H7 (cell line): ENCODE measurements at places on chromosomes 13 and 19. TPM values are rescaled to one million over a fixed set of nuclear protein-coding genes. Genes with fewer than 3 reads are reported as not detected.

Gene CEACAM16
- total RNA-seq, result not detected in 2 replicates

Gene PLK5
- total RNA-seq, result 0.14 and 0.18 TPM in 2 replicates

DNA sequence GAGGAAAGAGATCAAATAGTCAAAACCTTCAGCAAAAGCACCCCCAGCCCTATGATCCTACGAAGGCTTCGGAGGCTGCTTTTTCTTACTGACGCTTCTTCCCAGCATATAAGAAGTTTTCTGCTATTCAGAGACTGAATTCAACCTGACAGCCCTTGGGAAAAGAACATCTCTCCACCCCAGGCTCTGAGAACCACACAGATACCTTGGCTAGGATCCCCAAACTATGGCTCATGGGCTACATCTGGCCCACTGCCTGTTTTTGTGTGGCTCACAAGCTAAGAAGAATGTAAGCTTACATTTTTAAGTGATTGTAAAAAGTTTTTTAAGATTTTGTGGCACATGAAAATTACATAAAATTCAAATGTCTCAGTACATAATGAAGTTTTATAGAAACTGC is 3.0 kb downstream of the SLC15A1 start:
- no peak for DNase-seq

Gene RFPL4A
- total RNA-seq, result not detected in 2 replicates

DNA sequence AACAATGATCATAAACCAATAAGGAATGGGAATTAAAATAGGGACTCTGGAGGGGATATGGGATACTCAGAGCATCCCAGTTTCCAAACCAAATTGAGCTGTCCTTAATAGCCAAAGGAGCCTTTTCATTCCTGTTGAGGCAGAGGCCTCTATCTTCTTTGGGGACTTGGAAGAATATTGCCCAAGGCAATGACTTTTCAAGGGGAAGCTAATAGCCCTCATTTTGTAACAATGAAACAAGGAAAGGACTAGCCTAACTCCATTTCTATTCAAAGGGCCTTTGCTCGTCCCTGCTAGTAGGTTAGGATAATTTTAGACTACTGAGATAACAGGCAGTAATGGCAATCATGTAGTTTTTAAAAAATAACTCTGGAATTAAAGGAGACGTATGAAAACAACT is 789.8 kb upstream of the SLITRK5 start:
- no peak for DNase-seq

DNA sequence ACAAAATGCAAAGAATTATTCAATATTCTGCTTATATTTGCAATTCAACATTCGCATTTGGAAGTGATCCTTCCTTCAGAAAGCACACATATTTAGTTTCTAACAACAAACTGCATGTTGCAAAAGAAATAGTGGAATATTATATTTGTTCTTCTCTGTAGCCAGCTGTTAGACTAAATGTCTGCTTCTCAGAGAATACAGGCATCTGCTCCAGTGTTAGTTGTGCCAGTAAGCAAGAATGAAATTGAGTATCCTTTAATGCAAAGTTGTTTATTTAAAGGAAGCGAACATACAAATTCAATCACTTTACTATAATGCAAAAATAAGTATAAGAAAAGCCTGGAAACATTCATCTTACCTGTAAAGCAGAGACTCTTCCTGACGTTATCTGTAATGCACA is 663 bp downstream of the SLITRK6 start:
- DNase-seq, result no peak

- DNase-seq, result no peak
Observed at GRCh38 chr13:79847882-79848592, 367.1 kb downstream of the NDFIP2 start.

Gene CBLC
- total RNA-seq, result 15.3 and 16.3 TPM in 2 replicates

- DNase-seq, result peak; percentile 54
Observed at GRCh38 chr19:38564981-38565690, 52.6 kb downstream of the MAP4K1 start.

Gene CCL25
- 1.9 TPM in 1 of 2 replicates, not detected in the other for total RNA-seq

Gene CLEC17A
- total RNA-seq, result not detected in 2 replicates

Gene ADAMTS10
- 23.2 and 32.9 TPM in 2 replicates for total RNA-seq

DNA sequence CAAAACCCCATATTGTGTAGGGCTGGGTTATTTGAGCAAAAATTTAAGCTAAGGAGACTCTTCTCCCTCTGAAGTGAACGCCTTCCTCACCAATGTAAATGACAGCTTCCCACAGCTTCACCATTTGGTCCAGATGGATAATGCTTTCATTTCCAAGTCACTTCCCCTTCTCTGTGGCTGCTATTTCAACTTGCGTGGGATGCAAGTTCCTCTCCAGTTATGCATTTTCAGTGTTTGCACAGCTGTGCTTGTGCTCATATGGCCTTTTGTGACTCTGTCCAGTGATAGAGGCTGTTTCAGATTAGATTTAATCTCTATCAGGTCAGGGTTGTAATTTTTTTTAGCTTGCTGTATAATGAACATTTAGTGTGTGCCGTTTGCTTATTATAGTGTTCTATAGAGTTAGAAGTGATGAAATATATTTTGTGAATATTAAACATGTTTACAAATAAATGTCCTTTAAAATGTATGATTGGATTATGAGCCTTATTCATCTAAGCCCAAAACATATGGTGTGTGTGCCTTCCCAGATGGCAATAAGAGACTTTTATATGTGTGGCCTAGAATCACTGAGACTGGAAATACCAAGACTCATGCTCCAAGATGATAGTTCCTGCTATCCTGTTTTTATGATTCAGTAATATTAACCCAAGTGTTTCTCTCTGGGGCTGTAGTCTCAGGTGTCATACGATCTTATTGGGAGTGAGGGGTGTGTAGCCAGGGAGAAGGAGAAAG is 86.6 kb downstream of the TNFRSF19 start:
- no peak for DNase-seq

GRCh38 chr13:29816715-29817114 is 33.7 kb downstream of the UBL3 start:
- no peak for DNase-seq

DNA sequence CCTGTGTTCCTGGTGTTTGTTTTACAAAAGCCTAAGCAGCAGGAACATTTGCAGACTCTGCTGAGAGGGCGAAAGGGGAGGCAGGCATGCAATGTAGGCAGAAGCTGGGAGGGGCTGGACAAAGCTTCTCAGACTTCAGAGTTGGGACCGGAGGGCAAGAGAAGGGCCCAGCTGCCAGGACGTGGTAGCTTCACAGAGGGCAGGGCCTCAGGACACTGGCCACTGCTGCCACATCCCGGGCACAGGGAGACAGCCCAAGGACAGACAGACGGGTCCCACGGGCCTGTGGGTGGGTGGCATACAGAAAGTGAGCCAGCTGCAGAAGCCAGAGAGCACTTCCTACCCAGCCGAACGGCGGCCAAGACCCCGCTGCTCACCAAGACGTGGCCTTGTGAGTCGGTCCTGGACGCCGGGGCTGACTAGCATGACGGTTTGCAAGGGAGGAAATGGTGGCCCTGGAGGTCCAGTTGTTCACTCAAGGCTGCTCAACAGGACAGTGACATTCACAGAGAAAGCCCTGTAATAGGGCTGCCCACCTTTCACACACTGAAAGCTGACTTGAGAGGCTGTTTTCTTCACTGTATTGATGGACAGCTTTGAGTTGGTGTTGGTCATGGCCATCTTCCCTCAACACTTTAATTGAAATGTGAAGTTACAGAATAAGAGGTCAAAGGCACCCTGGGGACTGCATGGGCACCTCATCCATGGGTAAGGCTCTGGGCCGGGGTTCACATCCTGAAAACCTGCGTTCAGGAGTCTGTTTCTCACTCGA is 23.7 kb upstream of the TFDP1 start:
- DNase-seq, result peak; percentile 48

- DNase-seq, result no peak
Observed at GRCh38 chr19:2185734-2186070, 22.0 kb downstream of the DOT1L start.

DNA sequence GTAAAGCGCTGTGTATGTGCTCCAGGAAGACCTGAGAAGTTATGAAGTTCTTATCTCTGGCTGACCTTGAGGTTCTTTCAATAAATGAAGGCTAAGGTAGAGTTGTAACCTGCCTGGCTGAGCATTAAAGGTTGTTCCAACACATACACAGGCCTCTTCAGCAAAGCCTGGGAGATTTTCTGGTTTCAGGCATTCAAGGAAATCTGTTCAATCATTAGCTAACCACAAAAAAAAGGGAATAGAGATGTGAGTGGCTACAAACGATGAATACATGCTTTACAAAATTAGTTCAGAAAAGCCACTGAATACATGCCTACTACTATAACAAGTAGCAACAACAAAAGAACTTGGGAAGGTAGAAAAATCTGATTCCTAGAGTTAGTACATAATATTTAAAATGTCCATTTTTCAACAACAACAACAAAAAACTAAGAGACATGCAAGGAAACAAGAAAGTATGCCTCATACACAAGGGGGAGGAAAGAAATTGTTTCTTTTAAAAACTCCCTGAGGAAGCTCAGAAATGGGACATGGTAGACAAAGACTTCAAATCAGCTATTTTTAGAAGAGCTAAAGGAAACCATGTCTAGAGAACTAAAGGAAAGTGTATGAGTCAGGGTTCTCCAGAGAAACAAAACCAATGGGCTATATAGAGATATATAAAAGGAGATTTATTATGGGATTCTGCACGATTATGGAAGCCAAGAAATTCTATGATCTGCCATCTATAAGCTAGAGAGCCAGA is 191.5 kb upstream of the IPO5 start:
- DNase-seq, result no peak

GRCh38 chr19:40251244-40251643 is 24.8 kb upstream of the CCNP start:
- no peak for DNase-seq

Gene ACER1
- total RNA-seq, result not detected in 2 replicates

GRCh38 chr19:28980236-28980868 is 232.6 kb downstream of the UQCRFS1 start:
- peak; percentile 75 for DNase-seq

- DNase-seq, result peak; percentile 5
Observed at GRCh38 chr13:59970847-59971246, 192.9 kb downstream of the DIAPH3 start.

GRCh38 chr13:73876323-73876722 is 257.9 kb downstream of the KLF12 start:
- DNase-seq, result no peak

DNA sequence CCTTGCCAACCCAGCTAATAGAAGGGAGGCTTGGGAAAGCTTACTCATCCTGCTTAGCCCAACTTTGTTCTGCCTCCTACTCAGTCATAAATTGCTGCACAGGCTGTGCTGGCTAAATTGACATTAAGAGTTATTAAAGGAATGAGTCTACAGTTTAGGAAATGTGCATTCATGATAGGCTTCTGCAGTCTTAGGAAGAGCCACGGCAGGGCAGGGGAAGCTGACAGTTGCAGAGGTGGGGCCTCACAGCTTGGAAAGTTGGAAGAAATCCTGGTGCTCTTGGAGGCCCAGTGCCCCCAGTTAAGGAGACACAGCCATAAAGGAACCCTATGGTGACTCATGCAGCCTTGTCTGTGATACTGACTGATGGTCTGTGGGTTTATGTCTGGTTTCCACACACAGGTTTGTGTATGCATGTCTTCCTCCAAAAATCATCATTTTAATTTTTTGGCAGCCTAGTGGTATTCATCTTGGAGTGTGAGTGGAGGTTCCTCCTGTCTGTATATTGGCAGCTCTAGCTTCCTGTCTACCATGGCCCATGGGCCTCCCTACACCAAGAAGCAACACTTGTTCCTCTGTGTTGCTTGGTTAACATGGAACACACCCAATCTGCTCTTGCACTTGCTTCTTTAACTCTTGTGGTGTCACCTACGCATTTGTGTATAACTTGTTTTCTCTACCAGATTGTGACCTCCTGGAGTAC is 135.0 kb upstream of the KL start:
- DNase-seq, result no peak

- peak; percentile 96 for DNase-seq
Observed at GRCh38 chr19:33225458-33225926, at the start of gene SLC7A10. Gene SLC7A10 (minus strand): TSS chr19:33225850. CDS start chr19:33225703, 147 bp downstream.

Gene ERICH4
- total RNA-seq, result not detected in 2 replicates

DNA sequence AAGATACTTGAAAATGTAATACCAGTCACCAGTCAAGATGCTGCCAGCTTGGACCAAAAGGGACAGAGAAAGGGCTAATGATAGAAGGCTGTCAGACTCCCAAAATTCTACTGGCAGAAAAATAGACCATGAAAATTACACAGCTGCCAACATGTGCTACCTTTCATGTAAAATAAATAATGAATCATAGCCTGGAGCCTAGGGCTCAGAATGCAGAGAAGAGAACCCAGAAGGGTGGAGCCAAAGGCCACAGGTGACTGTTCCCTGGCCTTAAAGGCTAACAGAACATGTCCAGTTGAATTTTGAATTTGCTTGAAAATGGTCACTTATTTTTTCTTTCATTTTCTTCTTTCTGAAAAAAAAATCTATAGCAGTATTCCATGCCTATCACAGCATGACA is 1827.0 kb upstream of the MIR17HG start:
- no peak for DNase-seq

Gene SMG9
- 23.4 and 33.6 TPM in 2 replicates for total RNA-seq

Gene TEAD2
- 110 and 155 TPM in 2 replicates for total RNA-seq

GRCh38 chr19:6543866-6544347 is 13.1 kb downstream of the TNFSF9 start:
- DNase-seq, result no peak

- no peak for DNase-seq
Observed at GRCh38 chr19:35740108-35740422, 2.2 kb downstream of the IGFLR1 start.

DNA sequence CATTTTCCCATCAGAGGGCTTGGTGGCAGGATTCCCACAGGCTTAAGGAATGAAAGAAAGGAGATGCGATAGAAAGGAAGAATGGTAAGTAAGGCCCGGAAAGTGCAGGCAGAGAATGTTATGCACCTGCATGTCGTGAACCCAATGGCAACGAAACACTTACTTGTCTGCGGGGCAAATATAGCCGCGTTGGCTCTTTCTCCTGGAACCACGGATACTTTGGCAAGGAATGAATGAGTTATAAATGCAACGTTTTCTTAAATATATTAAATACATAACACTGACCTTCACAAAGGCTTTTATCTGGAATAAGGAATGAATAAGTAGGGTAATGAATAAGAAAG is 192.1 kb downstream of the KATNAL1 start:
- no peak for DNase-seq

DNA sequence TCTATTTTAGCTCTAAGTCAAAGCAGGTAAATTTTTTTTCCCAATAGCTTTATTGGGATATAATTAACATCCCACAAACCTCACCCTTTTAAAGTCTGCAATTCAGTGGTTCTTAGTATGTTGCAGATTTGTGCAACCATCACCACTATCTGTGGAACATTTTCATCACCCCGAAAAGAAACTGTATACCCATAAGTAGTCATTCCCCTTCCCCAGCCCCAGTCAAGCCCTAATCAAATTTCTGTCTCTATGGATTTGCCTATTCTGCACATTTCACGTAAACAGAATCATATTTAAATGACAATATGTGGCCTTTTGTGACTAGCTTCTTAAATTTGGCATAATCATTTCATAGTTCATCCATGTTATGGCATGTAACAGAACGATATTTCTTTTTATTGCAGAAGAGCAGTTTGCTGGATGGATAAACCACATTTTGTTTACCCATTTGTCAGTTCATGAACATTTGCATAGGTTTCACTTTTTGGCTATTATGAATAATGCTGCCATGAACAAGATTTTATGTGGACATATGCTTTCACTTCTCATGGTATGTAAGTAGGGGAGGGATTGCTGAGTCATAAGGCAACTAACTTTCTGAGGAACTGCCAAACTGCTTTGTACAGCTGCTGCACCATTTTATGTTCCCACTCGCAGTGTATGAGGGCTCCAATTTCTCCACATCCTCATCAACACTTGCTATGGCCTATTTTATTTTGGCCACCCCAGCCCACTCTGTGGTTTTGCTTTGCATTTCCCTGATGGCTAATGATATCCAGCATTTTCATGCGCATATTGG is 10.9 kb downstream of the SLC46A3 start:
- DNase-seq, result no peak

GRCh38 chr13:97313551-97314260 is 91.6 kb downstream of the MBNL2 start:
- DNase-seq, result no peak
